Colonic mucosa (tissue), 4 donors: ENCODE measurements at places on chromosomes 2 and 18.
A peak's percentile ranks its signal among the peaks of the same experiment; 100 is the strongest.

DNA sequence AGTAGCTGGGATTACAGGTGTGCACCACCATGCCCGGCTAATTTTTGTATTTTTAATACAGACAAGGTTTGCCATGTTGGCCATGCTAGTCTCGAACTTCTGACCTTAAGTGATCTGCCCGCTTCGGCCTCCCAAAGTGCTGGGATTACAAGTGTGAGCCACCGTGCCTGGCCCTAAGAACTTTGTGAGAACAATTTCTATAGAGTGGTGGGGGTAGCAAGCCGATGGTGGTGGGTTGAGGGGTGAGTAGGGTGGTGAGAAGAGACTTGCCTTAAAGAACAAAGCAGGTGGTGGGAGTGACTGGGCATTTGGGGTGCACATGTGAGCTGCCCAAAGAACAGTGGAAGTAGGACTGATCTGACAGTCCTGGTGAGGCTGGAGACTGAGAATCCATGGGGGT, 76.0 kb upstream of the ASB18 start:
- no peak for DNase-seq

GRCh38 chr18:22667616-22668422, 250.1 kb upstream of the CTAGE1 start:
- no peak for DNase-seq

GRCh38 chr2:78439122-78439521, 586.4 kb upstream of the REG3G start:
- no peak for DNase-seq

GRCh38 chr2:9658972-9659371, 28.2 kb upstream of the YWHAQ start:
- DNase-seq: no peak

GRCh38 chr2:33313039-33313438, 163.4 kb upstream of the RASGRP3 start:
- no peak for DNase-seq

DNA sequence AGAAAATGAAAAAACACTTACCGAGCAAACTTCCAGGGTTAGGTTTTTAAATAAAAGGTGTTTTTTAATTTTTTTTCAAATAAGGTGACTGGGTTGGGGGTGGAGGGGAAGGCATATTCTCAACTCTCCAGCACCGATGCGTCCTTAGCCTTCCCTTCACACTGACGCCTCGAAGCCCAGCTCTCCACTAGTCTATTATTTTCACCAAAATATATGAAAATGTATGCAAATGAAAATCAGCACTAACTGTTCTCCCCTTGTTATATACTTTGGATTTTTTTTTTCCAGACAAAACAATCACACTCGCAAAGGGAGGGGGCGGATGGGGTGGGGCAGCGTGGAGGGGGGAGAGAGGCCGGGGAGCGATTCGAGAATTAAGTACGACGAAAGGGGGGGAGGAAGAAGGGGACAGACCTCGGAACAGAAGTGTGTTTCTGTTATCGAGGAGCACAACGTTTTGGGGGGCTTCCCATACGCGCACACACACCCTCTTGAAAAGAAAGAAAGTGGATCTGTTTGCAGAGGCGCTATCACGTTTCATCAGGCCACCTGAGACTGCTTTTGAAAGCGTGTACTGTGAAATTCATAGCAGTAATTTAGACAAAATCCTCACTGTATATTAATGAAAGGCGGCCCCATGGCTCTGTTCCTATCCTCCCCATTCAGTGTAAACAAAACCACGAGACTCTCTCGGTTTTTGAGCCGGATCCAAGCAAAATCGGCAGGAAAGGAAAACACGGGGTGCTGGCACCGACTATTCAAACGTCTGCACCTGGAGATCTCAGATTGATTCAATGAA, 2.4 kb upstream of the POU3F3 start:
- no peak for DNase-seq

DNA sequence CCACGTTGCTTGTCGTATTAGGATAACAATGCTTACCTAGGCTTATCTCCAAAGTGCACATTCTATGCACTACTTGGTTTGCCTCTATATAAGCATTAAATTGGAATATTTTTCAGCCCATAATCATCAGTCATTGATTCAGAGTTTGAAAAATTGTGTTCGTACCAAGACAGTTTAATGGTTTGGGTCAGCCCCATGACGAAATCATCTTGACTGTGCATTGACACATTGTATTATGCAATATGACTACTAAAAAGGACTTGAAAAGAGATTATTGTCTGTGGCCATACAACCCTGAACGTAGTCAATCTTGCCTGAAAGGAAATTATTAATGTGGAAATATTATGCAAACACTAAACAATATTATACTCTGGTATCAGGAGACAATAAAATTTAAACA, 141.3 kb downstream of the EML6 start:
- DNase-seq: no peak

GRCh38 chr2:161418715-161419637, 2.9 kb downstream of the TBR1 start:
- peak; percentile 29 for DNase-seq

DNA sequence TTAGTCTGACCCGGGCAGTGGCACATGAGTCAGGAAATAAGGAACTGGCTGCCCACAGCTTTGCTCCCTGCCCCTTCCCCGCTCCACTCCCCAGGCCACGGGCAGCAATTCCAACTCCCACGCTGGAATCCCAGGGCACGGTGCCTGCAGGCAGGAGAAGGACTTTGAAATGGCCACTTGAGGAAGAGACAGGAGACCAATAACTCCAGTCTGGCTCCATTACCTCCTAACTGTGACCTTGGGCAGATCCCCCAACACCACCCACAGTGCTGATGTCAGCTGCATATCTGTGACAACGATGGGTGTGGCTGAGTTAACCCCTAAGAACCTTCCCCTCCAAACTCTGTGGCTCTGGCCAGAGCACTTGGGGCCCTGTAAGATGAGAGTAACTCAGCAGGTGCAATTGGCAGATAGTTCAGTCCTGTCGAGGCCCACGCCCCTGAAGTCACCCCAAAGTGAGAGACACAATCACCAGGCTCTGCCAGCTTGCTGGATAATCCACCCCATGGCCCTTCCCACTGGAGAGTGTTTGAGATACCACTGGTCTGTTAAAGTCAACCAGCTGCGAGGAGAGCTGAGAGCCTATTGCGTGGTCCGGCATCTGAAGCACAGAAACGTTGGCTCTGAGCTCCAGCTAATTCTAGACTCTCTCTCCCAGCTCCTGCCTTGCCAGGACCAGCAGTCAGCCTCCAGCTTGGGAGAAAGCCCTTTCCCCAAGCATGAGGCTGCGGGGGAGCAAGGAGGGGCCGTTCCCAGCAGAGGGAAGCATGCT, 175.2 kb downstream of the TNS1 start:
- no peak for DNase-seq

- DNase-seq: no peak
These were observed 71.8 kb downstream of the TGOLN2 start for GRCh38 chr2:85255813-85256594.

DNA sequence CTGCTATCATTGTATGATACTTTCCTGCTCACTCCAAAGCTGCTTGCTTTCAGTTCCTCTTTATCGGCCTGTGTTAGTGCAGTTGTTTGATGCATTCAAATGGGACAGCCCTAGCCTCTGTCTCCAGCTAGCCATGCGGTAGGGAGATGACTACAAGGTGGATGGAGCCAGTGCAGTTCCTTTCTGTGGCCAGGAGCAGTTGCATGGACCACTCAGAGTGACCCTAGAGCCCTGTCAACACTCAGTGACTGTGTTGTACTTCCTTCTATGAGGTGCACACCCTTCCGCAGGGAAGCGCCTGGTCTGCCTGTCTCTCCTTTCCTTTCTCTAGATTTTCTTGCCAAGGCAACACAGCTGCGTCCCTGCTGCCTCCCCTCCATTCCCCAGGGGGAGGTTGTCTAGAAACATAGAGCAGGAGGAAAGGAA, 33.8 kb downstream of the KCNS3 start:
- no peak for DNase-seq

DNA sequence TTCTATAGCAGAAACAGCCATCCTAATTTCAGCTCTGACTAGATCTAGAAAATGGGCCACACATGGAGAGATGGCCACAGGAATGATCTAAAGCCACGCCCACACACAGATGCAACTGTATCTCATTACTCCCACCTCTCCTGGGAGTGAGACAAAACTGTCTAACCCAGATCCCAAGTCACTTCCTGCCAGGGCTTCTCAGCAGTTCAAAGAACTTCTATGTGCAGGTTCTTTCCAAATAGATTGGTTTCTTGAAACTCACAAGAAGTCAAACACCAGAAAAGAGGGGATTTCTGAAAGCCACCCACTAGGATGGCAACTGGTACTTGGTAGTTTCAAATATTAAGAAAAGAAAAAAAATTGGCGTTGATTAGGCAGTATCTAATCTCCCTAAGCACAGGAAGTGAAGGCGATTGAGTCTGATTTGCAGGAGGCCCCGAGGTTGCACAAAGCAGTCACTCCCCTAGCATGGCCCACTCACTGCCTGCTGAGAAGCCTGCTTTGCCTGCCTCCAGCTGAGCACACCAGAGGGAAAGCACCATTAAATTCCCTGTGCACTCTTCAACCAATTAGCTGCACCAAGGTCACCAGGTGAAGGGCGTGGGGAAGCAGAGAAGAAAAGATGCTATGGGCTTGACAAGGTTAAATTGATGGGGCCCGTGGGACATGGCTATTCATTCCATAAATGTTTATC, 51.1 kb downstream of the PAPOLG start:
- no peak for DNase-seq
